Heart right ventricle (tissue), 16 donors: ENCODE measurements at places on chromosomes 4 and X. TPM values are rescaled to one million over a fixed set of nuclear protein-coding genes. Genes with fewer than 3 reads are reported as not detected.

Gene DUSP9
- not detected for total RNA-seq

Gene NIPAL1
- 0.58 TPM for total RNA-seq

Gene ATRX
- 90.8 TPM for total RNA-seq

Gene VCX
- not detected for total RNA-seq

Gene TREX2
- 0.33 TPM for total RNA-seq

Gene SCML1
- 6.5 TPM for total RNA-seq

Gene ART3
- 52.4 TPM for total RNA-seq

Gene MTNR1A
- total RNA-seq: not detected

Gene SMIM31
- not detected for total RNA-seq

Gene DCK
- total RNA-seq: 7.8 TPM

Gene XAGE1A
- not detected for total RNA-seq

Gene TRIM75
- total RNA-seq: not detected

Gene PORCN
- 12.5 TPM for total RNA-seq

Gene WDR17
- total RNA-seq: 0.34 TPM

Gene FABP2
- not detected for total RNA-seq

Gene UCP1
- total RNA-seq: not detected

Gene TEX13D
- total RNA-seq: not detected
